ENCODE measurements at places on chromosomes 5 and 9.

- no peak for DNase-seq
These were observed 1.9 kb downstream of the RAB24 start for GRCh38 chr5:177301503-177302165.

- no peak for DNase-seq
These were observed 295.9 kb upstream of the ZNF608 start for GRCh38 chr5:125042261-125042890.

GRCh38 chr5:15711892-15712291, 211.9 kb downstream of the FBXL7 start:
- no peak for DNase-seq

- no peak for DNase-seq
These were observed 11.7 kb downstream of the C5 start for GRCh38 chr9:121038362-121038761.

DNA sequence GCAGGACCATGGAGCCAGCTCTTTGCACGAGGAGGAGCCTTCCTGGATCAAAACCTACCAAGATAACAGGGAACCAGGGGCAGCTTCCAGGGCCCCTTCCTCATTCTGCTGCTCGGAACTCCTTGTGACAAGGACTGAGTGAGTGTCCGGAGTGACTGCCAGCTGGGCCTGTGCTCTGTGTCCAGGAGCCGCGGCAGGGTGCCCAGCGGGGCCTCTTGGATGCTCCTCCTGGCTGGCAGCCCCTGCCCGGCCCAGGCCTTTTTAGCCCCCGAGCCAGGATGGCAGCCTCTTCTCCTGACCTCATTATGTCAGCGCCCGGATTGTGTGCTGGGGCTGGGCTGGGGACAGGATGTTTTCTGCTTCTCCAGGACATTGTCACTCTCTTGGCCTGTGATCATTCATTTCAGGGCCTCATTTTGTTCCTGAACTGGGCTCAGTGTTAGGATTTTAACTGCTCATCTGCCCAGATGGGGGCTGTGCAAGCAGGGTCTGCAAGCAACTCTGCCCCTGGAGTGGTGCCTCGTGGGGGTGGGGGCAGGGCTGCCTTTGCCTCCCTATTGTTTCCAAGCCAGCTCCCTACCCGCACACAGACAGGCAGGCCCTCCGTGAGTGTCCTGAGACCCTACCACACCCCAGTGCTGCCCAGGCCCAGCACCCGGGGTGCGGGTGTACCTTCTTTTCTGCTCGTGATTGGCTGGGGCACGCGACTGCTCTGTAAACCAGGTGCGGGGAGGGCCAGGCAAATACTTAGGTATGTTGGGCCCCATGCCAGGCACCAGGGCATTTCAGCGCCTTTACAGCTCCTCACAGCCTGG, 161.6 kb downstream of the COL23A1 start:
- no peak for DNase-seq
